ENCODE measurements at places on chromosomes 11 and 22.

GRCh38 chr22:41561335-41561734 is 525 bp downstream of the CSDC2 start:
- DNase-seq = no peak

- no peak for DNase-seq
These were observed 23.7 kb downstream of the SLC22A6 start for GRCh38 chr11:62961017-62961570.

- DNase-seq = no peak
These were observed 29.9 kb upstream of the SLC5A1 start for GRCh38 chr22:32013200-32013599.

DNA sequence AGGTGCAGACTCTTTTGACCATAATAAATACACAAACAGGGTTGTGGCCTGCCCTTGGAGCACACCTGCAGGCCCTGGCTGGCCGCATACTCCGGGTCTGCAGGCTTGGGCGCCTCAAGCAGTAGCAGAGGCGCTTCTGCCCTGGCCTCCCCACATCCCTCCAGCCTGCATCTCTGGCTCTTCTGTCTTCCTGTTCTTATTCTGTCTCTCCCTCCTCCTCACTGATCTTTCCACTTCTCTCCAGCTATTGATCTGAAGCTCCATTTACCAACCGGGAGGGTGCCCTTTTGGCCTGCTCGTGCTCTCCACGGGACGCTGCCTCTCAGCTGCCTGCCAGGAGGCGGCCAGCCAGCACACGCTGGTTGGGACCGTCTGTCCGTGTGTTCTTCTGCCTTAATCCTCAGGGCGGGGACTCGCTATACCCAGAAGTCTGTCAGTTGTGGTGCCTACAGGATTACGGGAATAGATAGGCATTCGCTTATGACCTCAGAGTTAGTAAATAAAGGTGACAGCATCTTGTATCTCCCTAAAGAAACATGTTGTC is 5.2 kb downstream of the UPB1 start:
- DNase-seq = no peak

DNA sequence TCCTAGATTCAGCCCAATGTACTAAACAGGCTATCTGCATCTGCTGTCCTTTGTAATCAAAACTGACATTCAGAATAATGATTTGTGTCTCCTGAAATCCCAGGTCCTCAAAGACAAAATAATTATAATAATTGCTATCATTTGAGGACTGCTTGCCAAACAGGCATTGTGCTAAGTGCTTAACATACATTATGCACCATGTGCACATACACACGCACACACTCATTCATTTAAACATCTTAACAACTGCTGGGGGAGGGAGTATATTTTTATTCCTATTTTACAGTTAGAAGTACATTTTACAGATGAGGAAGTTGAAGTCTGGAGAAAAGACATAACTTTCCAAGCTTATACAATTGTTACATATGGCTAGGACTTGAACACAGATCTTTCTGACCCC is 308.0 kb upstream of the ZC3H12C start:
- no peak for DNase-seq

DNA sequence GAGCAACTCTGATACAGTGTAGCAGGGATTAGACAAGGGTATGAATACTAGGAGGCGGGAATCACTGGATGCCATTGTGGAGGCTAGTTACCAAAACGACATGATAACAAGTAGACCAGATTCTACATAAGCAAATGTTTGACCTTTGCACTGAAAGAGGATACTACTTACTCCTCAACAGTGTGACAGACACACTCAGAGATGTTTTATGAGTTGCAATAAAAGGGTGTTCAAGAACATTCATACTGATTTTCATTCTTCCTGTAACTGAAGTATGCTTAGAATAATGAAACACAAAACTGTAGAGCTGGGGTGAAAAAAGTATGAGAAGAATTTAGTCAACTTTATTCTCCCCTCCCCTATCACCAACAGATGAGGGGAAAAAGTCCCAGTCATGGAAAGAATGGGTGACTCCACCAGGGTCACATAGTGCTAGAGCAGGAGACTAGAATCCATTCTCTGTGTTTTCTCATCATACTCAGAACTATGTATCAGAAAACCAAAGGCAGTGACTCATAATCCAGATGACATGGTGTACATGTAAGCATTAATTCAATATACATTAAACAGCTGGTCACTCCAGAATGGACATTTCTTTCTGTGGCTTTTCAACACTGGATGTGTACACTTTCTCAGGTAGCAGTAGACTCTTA is 32.8 kb downstream of the ARHGAP20 start:
- DNase-seq = no peak

DNA sequence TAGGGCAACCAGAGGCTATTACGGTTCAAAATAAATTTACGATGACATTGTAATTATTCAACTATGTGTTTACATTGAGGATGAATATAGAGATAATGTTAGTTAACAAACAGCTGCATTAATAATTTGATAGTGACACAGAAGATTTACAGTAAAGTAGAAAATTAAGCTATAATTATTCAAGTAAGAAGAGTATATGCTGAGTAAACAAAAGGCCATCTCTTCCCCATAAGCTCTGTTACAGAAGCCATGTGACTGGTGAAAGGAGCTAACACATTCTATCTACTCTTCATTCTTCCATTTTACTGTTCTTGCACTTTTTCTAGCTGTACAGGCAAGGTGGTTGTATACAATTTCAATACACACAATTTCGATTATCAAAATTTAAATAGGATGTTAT is 54.2 kb downstream of the IMMP1L start:
- no peak for DNase-seq

- no peak for DNase-seq
These were observed 95.5 kb downstream of the PGR start for GRCh38 chr11:101034076-101034475.

- no peak for DNase-seq
These were observed 2.7 kb upstream of the MUC5B start for GRCh38 chr11:1219834-1220815.

DNA sequence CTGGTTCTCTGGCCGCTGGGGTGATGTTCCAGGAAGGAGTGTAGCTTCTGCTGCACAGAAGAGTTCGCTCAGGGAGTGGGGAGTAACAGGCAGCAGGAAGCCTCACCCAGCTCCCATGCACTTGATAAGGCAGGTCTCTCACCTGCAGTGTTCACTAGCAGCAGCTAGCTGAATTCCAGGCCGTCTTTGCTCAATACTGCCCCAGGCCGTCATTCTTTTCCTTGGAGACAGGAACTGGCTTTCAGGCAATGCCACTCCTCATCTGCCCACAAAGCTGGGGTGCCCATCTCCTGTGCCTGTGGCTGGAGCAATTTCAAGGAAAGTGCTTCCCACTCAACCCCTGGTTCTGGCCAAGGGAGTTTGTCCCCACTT is 66.1 kb downstream of the ARHGAP42 start:
- no peak for DNase-seq

DNA sequence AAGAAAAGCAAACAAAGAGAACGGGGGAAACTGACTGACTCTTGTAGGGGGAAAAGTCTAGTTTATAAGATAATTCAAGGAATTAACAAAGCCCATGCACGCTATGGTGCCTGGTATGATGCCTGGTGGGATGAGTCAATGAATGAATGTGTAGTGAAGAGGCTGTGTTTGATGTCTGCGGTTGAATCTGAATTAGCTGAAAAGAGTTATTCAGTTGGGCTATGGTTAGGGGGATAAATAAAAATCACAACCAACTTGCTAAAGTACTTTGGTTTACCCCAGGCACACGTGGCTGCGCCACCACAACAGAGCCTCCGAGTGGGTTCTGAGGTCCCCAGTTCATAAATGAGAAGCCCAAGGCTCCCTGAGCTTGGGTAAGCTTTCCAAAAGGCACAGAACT is 369.3 kb upstream of the SYN3 start:
- DNase-seq = no peak
